GM19239 (cell line): ENCODE measurements at places on chromosomes 7 and 10.

DNA sequence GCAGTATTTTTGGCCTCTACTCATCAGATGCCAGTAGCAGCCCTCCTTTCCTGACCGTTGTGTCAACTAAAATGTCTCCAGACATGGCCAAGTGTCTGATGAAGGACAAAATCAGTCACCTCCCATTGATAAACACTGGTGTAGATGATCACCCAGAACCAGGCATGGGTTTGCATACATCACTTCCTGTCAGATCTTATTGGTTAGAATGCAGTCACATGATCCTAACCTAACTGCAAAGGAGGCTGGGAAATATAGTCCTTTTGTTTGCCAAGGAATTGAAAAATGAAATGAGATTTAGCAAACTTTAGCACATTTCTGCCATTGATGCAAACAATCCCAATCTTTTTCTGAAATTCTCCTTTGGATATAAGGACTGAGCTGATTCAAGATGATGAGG, 141.4 kb downstream of the BUB3 start:
- DNase-seq: no peak

DNA sequence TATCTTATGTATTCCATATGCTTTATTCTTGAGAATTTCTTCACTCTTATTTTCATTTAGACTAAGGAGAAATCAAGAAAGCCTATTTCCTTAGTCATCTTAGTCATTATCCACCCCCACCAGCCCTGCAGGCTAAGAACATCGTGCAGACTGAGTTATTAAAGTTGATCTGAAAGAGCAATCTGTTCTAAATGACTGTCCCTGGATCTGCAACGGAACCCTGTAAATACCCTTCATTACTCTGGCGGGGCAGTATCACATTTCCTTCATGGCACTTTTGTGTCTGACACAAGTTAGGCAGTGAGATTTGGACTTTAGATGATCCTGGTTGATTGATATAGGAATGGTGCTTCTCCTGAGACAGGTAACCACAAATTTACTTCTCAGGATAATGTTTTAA, 3.5 kb upstream of the MYPN start:
- DNase-seq: no peak

DNA sequence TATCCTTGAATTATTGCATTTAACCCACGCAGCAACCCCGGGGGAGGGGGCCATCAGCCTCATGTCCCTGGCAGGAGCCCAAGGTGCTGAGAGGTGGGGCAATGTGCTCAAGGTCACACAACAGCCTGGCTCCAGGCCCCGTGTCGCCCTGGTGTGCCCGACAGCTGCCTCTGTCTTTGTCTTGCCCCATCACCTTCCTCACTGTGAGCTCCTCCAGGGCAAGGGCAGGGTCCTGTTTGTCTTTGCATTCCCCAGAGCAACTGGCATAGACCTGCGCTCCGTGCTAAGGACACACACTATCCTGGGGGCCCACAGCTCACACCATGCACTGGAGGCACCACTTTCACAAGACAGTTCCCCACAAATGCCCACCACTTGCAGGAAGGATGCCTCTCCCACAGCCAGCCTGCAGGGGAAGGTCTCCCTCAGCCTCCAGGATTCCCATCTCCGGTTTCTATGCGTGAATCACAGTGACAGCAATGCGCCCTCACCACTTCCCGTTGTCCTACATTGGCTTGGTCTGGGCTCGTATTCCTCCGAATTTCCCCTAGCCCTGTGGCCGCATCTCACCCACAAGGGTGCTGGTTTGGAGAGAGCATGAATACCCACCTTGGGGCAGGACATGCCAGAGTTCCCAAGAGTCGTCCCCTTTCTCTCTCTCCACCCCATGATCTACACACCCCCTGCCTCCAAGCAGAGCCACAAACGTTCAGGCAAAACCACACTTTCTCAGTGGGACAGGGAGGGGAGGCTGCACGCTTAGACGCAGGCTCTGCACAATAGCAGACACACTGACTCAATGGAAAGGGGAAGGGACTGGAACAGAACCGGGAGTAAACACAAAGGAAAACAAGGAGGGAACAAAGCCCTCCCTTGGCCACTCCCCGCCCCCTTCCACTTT, 10.3 kb downstream of the ITPRIP start:
- DNase-seq: no peak

DNA sequence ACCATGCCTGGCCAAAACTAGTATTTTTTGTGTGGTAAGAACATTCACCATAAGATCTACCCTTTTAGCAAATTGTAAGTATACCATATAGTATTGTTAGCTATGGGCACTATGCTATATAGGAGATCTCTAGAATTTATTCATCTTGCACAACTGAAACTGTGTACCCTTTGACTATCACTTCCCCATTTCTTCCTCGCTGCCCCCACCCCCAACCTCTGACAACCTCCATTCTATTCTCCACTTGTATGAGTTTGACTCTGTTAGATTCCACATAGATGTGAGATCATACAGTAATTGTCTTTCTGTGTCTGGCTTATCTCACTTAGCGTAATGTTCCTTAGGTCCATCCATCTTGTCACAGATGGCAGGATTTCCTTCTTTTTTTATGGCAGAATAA, 3.6 kb downstream of the CASP7 start:
- DNase-seq: no peak

GRCh38 chr10:125782054-125782453, 6.4 kb upstream of the MMP21 start:
- no peak for DNase-seq

GRCh38 chr10:59627366-59628018, 82.2 kb downstream of the SLC16A9 start:
- no peak for DNase-seq

- DNase-seq: no peak
Measured at GRCh38 chr7:43942997-43943396, 16.8 kb downstream of the UBE2D4 start.

- peak; percentile 15 for DNase-seq
Measured at GRCh38 chr7:129343099-129343700, 91.0 kb upstream of the STRIP2 start.

- DNase-seq: no peak
Measured at GRCh38 chr10:94043431-94043990, 49.8 kb downstream of the PLCE1 start.

GRCh38 chr10:3873728-3874461, 88.9 kb upstream of the KLF6 start:
- peak; percentile 34 for DNase-seq

DNA sequence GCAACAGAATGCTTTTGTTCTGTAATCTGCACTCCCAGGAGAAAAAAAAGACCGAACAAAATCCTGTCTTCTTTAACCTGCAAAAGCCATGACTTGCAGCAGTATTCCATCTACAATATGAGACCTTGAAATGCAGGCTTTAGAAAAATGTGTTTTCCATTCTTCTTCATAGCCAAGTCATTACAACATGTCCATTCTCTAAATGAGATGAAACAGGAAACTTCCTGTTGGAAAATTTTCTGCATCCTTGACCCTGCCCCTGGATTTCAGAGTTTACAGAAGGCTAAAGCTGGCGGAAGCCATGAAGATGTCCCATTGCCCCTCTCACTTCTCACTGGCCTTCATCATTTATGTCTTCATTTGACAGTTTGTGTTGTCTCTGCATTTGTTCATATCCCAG, 546.4 kb downstream of the TNS3 start:
- no peak for DNase-seq

GRCh38 chr10:15348579-15348978, 22.5 kb downstream of the FAM171A1 start:
- no peak for DNase-seq

DNA sequence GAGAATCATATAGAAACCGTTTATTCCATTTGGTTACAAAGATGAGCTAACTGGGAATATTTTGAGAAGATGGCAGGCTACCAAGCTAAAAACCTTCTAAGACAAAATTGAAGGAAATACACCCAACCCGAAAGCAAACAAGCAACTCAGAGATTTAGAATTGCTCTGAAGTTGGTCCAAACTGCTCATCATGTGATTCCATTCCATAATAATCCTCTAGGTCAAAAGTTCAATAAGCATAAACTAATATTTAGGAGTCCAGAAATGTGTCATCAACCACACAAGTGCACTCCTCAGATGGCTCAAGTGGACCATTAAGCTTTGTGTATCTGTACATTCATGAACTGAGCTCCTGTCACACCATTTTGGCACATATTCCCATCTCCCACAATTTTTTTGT, 28.7 kb downstream of the DGKI start:
- no peak for DNase-seq

DNA sequence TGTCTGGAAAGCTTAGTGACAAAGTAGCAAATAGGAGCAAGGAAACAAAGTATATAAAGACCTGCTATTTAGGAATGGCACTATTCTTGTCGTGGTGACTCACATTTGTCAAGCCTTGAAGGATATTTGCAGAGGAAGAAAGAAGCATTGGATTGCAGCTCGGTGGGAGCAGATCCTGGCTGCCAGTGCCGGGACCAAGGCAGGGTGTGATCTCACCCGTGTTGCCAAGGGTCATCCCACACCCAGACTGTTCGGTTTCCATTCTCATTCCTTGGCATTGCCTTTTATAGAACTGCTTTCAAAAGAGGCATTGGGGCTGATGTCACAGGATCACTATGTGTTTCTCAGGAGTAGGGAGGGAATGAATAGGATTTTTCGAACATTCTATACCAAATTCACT, 176.2 kb downstream of the GALNT17 start:
- no peak for DNase-seq

GRCh38 chr7:27767374-27767773, 27.4 kb downstream of the TAX1BP1 start:
- no peak for DNase-seq

DNA sequence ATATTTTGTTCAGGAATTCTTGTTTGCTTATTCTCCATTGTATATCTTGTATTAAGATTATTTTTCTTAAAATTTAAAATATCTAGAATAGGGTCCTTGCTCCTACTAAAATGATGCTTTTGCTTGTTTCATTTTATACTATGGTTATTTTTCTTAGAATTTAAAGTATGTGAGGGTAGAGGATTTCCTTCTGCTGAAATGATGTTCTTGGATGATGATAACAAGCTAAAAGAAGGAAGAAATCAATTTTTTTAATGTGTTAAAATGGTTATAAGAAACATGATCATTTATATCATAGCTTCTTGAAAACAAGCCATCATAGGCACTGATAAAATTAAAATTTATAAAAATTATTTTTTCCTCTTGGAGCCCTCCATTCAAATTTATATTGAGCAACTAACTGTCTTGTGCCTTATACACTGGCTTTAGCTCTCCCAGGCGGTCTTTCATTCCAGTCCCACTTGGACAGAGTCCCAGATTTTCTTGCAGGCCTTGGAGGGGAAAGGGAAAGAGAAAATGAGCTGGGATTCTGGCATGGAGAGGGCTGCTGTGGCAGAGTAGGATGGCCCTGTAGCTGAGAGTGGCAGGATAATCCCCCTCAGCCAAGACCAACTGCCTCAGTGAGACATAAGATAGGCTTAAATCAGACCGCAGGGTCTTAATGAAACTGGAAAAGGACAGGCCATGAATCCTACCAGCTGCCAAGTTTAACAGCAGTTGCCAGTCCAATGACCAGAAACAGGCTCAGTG, 60.2 kb downstream of the DNAJB9 start:
- DNase-seq: no peak

- no peak for DNase-seq
Measured at GRCh38 chr7:157634401-157635147, 297.8 kb downstream of the DNAJB6 start.

GRCh38 chr7:147523056-147523455, 1067.5 kb upstream of the C7orf33 start:
- DNase-seq: no peak

- no peak for DNase-seq
Measured at GRCh38 chr7:117012696-117013095, 59.4 kb downstream of the ST7 start.

DNA sequence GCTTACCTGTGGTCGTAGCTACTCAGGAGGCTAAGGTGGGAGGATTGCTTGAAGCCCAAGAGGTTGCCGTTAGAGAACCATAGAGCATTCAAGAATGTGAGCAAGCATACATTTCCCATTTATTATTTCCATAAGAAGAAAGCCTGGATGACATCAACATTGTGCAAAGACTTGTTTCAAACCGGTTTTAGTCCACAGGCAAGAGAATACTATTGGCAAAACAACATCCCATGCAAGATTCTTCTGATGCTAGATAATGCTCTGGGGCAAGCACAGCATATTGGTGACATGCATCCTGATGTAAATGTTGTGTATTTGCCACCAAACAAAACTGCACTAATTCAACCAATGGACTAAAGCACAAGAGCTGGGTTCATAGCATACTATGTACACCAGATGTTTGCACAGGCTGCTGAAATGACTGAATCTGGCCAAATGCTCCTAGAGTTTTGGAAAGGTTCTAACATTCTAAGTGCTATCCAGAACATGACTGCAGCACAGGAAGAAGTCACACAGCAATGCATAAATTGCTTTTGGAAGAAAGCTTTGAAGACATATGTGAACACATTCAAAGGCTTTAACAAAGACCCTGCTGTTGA, 42.6 kb downstream of the OTUD1 start:
- no peak for DNase-seq

- no peak for DNase-seq
Measured at GRCh38 chr7:123410273-123410904, 124.0 kb downstream of the IQUB start.

GRCh38 chr10:113415246-113415645, 137.6 kb upstream of the HABP2 start:
- no peak for DNase-seq

DNA sequence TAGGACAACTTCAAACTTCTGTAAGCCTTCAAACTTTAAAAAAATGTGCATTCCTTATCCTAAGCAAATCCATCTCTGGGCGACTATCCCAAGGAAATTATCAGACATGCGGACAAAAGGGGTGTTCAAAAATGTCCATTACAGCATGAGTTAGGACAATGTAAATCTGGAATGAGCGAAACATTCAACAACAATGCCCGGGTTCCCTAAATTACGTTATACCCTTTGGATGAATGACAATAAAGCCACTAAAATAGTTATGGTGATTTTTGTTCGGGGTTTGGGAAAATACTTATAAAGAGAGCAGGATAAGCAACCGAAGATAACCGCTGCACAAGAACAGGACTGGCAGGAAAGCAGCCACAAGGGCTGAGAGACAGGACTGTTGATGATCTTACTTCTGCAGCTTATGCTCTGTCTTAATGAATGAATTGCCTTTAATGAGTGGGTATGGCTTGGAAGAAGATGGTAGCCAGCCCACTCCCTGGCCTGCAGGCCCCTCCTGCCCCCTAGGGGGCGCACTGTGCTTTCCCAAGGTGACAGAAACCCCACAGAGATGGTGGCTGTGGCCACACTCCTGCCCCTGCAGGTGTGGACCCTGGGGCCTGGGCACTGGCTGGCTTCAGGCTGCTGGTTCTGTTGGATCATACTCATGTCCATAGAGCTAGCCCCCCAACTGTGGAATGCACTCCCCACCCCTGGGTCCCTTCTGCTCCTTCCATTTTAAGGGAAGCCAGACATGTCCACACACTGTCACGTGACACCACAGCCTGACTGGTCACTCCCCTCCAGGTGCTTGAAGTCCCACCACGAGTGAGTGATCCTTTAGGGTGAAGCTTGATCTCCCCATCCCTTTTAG, 45.0 kb downstream of the ZCCHC24 start:
- DNase-seq: peak; percentile 69

- no peak for DNase-seq
Measured at GRCh38 chr10:26410356-26410755, 27.8 kb upstream of the APBB1IP start.
